ENCODE measurements at places on chromosomes 12 and 14. TPM values are rescaled to one million over a fixed set of nuclear protein-coding genes. Genes with fewer than 3 reads are reported as not detected.

GRCh38 chr14:45798659-45799058 lies 545.7 kb upstream of the MIS18BP1 start:
- no peak overlapping the region for H3K4me3 ChIP-seq
- peaks cover 32% of the 10 kb centered on the region for H3K27me3 ChIP-seq
- no peaks in the 10 kb centered on the region for H3K36me3 ChIP-seq
- no peak overlapping the region for H3K27ac ChIP-seq

MYF5 gene
- total RNA-seq, result not detected

GRCh38 chr14:44896275-44897040 lies 65.3 kb downstream of the KLHL28 start:
- H3K27ac ChIP-seq, result no peak overlapping the region
- H3K27me3 ChIP-seq, result no peaks in the 10 kb centered on the region
- peaks cover 16% of the 10 kb centered on the region for H3K4me1 ChIP-seq
- peak overlapping the region; percentile 34 for H3K4me3 ChIP-seq

DNA sequence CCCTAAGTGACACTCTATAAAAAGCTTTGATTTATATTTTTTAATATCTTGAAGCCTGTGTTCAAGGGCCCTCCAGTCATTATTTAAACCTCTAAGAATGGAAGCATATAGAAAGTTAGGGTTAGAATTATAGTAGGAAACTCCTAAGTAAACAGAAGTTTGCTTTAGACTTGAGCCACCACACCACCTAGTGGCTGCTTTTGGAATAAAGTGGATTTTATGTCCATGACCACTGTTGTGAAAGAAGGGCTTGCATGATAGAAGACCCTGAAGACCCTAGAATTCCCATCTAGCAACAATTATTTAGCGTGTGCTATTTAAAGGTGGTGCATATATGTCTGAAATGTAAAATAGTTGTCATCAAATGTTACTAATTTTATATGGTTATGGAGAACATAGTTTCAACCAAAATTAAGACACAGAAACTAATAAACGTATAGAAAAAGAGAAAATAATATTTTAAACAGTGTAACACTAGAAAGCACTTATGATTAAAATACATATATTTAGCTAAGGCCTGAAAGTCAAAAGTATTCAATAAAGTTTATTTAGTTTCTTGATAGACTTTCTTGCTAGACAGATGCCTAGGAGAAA lies 21.3 kb downstream of the LRRIQ1 start:
- H3K36me3 ChIP-seq, result no peaks in the 10 kb centered on the region
- peaks cover 26% of the 10 kb centered on the region for H3K27me3 ChIP-seq
- no peaks in the 10 kb centered on the region for H3K4me1 ChIP-seq
- peak; percentile 79 for DNase-seq
- no peak overlapping the region for H3K4me3 ChIP-seq
- H3K27ac ChIP-seq, result no peak overlapping the region

DNA sequence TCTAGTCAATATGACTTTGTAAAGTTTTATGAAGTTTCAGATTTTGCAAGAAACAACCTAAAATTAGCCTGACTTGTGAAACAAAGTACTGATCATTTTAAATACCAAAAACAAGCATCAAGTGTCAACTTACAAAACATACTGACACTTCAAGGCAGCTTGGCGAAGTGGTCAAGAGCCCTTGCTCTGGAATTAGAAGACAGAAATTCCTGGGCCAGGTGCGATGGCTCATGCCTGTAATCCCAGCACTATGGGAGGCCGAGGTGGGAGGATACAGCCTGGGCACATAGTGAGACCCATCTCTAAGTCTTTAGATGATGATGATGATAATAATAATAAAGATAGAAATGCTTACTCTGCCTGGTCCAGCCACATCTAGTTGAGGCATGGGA lies 45.4 kb upstream of the NR2C1 start:
- peak overlapping the region; percentile 20 for H3K4me3 ChIP-seq
- peak overlapping the region; percentile 78 for H3K27ac ChIP-seq
- H3K36me3 ChIP-seq, result no peaks in the 10 kb centered on the region
- H3K27me3 ChIP-seq, result no peaks in the 10 kb centered on the region

GRCh38 chr14:50249136-50249775 lies 17.9 kb upstream of the SOS2 start:
- no peak overlapping the region for H3K4me3 ChIP-seq
- H3K4me1 ChIP-seq, result no peaks in the 10 kb centered on the region
- H3K27me3 ChIP-seq, result no peaks in the 10 kb centered on the region
- 0 out of 2 replicates have a peak, but pooled peaks cover 6% of the 10 kb centered on the region for H3K36me3 ChIP-seq

OTX2 gene
- total RNA-seq, result not detected

KLRC2 gene
- total RNA-seq, result not detected

CDCA3 gene
- 92.0 TPM for total RNA-seq
